Activated T-helper 1 cell treated with anti-CD3 and anti-CD28 coated beads, Interleukin-2, amount 50 U/mL, for 16 hours (primary cell): ENCODE measurements at places on chromosomes 2 and 18.

GRCh38 chr2:30106543-30106942 lies 40.3 kb upstream of the YPEL5 start:
- no peak for DNase-seq

GRCh38 chr2:225894236-225894980 lies 494.9 kb downstream of the NYAP2 start:
- no peak for DNase-seq

DNA sequence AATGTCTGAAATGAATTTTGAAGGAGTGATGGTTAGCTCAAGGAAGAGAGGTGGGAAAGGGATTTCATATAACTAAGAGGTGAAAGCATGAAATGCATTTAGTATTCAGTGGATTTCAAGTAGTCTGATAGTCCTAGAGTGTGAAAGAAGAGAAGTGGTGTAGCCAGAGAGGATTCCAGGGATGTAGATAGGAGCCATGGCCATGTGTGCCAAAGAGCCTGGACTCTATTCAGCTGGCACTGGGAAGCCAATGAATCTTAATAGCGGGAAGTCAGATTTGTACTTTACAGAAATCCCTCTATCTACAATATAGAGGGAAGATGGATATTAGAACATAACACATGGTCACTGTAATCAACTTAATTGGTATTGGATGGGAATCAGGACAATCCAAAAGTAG lies 8.3 kb upstream of the BOLL start:
- no peak for DNase-seq

DNA sequence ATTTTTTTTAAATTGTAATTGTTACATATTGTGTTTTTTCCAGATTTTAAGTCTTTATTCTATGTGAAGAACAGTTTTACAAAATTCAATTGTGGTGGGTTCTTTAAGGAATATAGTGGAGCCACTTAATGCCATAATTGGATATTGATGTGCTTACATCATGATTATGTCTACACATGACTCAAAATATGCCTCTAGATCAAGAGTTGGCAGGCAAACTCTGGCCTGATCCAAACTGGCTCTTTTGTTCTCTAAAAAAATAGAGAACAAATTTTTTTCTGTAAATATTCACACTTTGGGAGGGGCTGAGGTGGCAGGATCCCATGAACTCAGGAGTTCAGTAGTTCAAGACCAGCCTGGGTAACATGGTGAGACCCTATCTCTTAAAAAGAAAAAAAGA lies 8.3 kb downstream of the EHBP1 start:
- no peak for DNase-seq

GRCh38 chr2:218880102-218880858 lies at the start of gene WNT10A:
TSS of gene WNT10A (plus strand) at chr2:218880852. CDS start at chr2:218880996, 144 bp downstream.
- peak; percentile 74 for DNase-seq

GRCh38 chr2:151007365-151007764 lies 254.3 kb downstream of the RBM43 start:
- no peak for DNase-seq

GRCh38 chr2:160224060-160224459 lies 24.0 kb upstream of the ITGB6 start:
- DNase-seq: no peak

DNA sequence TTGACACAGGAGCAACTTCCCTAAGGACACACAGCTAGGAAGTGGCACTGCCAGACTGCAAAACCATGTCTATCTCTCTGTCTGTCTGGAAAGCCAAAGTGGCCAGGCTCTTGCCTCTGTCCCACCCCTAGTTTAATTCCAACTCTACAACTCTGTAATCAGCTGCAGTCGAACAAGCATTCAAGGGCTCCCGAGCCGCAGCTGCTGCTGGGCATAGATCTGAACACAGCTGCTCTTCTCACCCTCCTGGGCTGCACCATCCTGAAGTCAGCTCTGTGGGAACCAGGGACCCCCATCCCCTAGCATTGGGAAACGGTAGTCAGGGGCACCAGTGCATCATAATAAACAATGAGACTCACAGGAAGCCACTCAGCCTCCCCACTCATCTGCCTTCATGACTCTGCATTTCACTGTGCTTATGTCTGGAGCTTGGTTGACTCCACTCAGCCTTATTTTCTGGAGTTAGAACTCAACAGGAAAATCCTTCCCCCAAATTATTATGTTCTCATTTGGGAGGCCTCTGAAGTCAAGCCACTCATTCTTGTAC lies 44.4 kb upstream of the TMEM163 start:
- no peak for DNase-seq

DNA sequence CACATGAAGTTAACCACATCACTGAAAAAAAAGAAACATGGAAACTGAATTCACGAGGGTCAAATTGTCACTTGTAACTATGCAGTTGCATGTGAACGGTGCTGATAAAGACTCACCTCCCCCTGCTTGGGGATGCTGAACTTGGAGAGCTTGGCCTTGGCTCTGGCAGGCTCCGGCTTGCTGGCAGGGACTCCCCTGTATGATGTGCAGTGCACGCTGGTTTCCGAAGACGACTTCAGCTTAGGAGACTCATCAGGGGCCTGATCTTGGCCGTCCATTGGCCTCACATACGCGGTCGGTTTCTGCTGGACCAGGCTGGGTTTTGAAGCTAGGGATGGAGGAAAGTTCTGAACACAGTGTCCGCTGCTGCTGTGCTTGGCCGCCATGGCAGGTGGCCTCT lies 135.9 kb downstream of the AFF3 start:
- no peak for DNase-seq

GRCh38 chr2:79994965-79995364 lies 309.6 kb downstream of the LRRTM1 start:
- DNase-seq: no peak

- DNase-seq: no peak
Measured at GRCh38 chr2:23380562-23381065, 4.4 kb upstream of the KLHL29 start.

GRCh38 chr2:43475137-43475846 lies 120.5 kb downstream of the THADA start:
- no peak for DNase-seq

DNA sequence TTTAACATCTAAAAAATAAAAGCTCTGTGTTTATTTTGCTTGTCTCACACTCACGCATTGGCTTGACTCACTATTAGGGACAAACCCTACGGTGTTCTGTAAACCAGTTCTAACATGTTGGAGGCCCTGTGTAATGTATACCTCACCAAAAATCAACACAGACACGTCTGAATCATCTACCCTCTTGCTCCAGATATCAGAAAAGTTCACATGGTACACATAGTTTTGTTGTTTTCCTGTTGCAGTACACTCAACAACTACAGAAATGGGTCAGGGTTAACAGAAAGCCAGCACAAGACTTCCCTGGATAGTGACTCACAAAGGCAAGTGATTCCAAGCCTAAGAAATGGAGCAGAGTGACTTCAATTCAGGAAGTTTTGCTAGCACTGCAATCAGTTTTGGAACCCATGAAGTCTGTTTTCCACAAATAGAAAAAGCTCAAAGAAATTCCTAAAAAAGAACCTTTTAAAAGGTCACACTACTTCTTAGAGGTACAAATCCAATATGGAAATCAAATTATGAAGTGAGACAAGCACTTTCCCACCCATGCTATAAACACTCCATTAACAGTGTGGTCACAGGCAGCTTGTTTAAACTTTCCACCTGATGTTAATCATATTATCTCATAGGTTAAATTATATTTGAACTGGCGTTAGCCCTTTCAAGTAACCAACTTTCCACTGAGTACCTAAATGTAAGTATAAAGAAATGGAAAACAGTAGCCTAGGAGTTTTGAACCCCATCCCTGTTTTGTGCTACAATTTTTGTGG lies 87.4 kb downstream of the GAREM1 start:
- DNase-seq: no peak

DNA sequence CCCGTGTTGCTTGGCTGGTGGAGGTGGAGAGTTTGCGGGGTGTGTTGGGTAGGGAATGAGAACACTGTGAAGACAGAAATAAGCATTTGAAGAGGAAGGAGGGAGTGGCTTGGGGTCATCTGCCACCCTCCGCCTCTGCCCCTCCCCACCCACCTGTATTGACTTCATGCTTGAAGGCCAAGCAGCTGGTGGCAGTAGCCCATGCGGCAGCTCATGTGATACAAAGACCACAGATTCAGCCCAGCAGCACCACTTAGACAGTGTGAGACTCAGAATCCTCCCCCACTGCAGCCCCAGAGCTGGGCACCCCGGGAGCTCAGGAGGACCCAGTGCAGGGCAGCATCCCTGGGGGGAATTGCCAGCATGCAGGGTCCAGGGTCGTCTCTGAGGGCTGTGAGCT lies 15.4 kb downstream of the NPPC start:
- no peak for DNase-seq

GRCh38 chr2:56291711-56292110 lies 107.9 kb downstream of the CCDC85A start:
- DNase-seq: no peak

DNA sequence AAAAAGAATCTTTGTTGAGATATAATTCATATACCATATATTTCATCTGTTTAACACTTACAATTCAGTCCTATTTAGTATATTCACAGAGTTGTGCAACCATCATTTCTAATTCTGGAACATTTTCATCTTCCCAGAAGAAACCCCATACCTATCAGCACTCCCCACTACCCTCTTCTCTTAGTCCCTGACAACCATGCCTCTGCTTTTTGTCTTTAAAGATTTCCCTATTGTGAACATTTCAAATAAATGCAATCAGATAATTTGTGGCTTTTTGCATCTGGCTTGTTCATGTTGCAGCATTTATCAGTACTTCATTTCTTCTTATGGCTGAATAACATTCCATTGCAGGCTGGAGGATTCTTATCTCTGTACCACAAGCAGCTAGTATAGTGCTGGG lies 305.9 kb upstream of the MEX3C start:
- DNase-seq: no peak

DNA sequence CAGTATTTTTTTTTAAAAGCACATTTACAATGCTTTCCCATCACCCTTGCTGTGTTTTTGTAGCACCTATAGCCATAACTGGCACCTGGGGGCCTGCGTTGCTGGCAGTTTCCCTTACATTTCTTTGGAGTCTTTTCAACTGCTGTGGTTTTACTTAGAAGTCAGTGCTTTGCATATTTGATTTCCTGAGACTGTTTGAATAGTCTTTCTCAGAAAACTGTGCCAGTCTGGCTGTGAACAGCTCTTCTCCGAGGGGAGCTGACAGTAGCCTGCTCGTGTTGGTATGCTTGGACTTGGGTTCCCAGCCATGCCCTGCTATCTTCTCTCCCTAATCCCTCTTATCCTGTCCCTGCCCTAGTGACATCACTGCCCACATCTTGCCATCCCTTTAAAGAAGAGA lies 81.5 kb downstream of the DPP4 start:
- peak; percentile 24 for DNase-seq

DNA sequence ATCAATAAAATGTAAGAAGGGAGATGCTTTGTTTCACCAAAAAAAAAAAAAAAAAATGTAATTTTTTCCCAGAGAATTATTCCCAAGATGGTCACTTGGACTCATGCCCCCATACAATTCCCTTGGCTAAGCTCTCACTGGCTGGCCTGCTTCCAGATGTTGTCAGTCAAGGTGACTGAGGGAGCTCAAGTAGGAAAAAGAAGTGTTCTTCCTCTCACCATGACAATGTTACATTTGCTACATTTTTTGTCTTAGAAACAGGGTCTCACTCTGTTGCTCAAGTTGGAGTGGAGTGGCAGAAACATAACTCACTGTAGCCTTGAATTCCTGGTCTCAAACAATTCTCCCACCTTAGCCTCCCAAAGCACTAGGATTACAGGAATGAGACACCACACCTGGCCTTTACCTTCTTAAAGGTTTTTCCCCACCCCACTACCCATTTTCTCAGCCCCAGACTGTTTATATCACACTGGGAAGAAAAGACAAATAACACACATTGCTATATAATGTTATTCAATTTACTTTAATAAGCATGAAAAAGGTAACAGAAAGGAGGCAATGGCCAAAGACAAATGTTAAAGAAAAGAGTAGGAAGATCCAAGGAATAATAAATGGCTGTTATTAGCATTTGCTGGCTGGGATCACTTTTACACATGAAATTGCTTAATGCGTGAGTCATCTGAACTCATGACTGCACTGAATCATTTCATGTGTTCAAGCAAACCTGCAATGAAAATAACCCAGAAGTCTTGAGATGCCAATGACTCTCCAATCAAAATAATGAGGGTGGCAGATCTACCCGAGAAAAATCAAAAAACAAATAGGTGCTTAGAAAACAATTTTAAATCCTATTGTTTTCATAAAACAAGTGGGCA lies 45.2 kb downstream of the ACVR1 start:
- no peak for DNase-seq

DNA sequence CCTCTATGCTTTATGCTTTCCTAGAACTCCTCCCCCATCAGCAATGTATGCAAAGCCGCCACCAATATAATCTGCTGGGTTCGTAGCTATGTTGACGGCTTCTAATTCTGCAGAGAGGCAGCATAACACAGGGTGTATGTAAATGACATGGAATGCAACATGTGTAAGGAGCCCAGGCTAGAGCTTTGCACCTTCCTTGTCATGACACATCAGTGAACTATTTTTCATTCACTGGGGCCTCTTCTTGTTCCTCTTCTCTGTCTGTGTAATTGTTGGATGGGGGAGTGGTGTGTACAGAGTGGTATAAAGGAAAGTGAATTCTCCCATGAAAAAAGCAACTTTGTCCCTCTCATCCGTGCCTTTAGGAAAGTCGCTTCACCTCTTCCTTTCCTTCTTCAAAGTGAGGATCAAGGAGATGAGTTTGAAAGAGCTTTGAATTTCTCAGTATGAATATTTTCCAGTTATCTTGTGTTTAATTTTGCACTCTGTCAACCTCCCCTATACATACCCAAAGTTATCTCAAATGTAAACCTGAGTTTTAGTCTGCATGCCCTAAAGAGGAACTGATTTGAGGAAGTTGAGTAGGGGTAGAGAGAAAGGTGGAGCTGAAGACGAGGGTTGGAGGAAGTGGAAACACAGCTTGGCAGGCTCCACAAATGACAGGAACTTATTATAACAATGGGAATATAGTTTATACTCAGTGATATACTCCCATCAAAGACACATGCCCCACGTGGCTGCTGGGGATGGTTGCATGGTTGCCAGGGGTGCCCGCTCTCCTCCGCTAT lies 74.9 kb upstream of the ARL4C start:
- no peak for DNase-seq

- DNase-seq: no peak
Measured at GRCh38 chr2:127887776-127888130, 2.0 kb upstream of the AMMECR1L start.

DNA sequence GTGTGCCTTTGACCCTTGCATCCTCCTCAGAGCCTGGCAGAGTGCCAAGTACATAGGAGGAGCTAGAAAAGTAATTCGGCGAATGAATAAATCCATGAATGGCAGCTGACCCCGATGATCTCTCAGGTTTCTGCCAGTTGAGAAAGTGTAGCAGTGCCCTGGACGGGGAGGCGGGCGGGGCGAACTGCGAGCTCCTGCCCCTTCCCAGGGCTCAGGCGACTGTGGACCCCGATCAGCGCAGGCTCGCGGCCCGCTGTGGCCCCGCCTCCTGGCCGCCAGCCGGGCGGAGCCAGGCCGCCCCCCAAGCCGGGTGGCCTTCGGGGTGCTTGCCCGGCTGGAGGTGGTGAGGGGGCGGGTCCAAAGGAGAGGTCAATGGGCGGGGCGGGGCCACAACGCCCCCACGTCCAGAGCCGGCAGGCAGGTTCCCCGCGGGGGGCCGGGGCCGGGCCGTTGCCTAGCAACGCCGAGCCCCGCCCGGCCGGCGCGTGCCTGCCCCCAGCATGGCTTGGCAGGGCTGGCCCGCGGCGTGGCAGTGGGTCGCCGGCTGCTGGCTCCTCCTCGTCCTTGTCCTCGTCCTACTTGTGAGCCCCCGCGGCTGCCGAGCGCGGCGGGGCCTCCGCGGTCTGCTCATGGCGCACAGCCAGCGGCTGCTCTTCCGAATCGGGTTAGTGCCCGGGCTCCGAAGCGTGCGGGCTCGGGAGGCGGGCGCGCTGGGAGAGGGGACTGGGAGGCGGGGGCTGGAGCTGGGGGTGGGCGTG lies 30.6 kb upstream of the TMBIM1 start:
- DNase-seq: no peak
